ENCODE measurements at places on chromosomes 7 and 10.

- DNase-seq, result no peak
Observed at GRCh38 chr7:22860784-22861482, 38.3 kb upstream of the TOMM7 start.

DNA sequence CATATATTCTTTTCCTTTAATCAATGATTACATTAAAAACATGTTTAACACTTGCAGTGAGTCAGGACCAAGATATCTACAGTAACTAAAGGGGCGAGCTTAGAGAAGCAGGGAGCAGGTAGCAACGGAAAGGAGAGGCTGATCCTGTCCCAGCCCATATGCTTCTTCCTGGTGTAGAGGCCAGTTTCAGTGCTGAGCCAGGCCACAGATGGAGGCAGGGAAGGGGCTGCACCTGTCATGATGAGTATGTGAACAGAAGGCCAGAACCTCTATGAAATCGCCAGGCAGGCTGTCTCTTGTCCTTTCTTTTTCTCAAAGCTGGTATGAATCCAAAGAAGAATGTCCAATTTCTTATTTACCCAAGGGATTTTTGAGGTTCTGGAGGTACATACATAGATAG, 16.3 kb downstream of the REEP3 start:
- no peak for DNase-seq

- no peak for DNase-seq
Observed at GRCh38 chr10:62185919-62186692, 82.5 kb downstream of the RTKN2 start.

- DNase-seq, result peak; percentile 38
Observed at GRCh38 chr10:126504063-126504760, 115.9 kb upstream of the ADAM12 start.

- no peak for DNase-seq
Observed at GRCh38 chr10:114802177-114802576, 19.4 kb upstream of the FHIP2A start.

DNA sequence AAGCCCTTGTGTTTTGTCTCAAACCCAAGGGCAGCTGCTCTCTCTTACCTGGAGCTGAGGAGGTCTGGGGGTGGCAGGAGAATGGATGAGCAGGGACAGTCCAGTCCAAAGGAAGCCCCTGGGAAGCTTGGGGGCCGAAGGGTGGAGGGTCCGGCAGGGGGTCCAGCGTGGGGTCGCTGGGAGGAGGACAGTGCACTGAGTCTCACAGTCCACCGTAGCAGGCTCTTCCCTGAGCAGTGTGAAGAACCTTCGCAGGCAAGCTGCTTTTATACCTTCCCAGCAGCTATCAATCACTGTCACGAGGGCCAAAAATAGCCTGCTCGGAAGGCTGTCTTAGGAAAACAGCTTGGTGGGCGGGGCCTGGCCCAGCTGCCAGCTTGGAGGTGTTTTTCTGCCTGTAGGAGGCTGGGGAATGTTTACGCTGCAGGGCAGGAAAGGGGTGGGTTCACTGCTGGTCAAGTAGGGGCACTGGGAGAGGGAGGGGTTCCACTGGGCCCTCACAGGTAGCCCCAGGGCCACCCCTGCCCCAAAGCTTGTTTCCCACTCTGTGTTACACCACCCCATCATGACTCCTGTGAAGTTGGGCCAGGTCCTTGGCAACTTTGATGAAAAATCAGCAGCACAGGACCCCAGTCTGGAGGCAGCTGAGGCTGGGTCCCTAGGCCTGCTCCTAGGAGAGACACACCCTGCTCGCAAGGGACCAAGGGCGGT, at the start of gene DEPP1:
DEPP1 (minus strand) TSS at position 240 of the 711 bp plus-strand sequence. CDS start 779 bp downstream, outside the sequence.
- no peak for DNase-seq

GRCh38 chr10:24303522-24304310, 94.8 kb downstream of the KIAA1217 start:
- DNase-seq, result no peak

- DNase-seq, result no peak
Observed at GRCh38 chr10:95330966-95331453, 40.2 kb upstream of the PDLIM1 start.

DNA sequence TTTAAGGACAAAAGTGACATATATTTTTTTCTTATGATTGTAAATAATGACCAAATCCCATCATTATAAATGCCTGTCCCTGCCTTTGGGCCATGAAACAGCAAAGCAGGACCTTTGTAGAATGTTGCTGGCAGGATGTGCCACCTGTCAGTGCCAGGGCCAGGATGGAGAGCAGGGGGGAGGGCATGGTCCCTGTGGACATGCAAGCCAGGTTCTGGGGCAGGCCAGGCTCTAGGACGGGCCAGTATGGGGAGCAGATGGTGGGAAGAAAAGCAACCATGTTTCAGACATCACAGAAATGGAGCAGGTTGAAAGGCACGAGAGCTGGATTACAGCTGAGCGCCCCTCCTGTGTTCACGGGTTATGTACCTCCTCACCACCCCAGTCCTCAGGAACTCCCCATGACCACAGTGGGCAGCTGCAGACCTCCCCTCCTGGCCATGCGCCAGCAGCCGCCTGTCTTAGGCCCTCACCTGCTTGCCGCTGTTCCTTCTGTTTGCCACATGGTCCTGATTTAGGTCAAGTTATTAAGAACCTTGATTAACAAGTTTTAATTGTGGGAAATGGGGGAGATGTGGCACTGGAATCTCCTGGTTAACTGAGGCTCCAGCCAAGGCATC, 210.4 kb downstream of the PAXIP1 start:
- DNase-seq, result no peak

- DNase-seq, result no peak
Observed at GRCh38 chr10:127850944-127851343, 41.8 kb downstream of the CLRN3 start.

GRCh38 chr10:70193391-70193844, 23.1 kb upstream of the SAR1A start:
- DNase-seq, result no peak

DNA sequence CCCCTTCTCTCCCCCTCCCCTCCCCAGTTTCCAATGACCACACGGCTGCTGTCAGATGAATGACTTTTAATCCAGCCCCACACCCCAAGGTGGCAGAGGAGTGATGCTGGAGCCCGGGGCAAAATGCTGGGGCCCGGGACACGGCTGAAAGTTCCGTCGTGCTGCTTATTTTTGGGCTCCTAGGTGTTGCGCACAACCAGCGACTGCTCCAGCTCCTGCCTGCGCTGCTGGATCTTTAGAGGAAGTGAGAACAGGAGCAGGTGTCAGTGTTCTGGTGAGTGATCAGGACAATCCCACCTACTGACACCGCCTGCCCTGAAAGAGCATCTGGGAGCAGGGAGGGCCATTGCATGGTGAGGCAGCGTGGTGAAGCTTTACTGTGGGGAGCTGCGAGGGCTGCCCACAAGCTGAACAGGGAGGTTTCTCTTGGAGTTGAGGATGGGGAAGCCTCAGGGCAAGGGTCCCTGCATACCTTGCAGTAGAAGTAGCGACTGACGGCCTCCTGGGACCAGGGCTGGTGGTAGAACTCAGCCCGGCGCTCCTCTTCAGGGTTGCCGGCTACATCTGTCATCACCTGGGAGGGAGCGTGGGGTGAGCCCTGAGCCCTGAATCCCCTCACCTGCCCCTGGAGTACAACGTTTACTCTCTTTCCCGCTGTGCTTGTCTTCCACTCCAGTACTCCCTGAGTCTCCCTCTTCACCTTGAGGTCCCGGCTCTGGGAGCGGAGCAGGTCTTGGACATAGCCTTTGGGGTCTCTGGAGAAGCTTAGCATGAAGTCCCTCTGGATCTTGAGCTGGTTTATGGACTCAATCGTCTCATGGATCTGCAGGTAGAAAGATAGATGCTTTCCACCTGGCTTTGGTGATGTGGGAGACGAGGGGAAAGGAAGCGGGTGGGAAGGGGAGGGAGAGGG, 6.9 kb downstream of the CHPF2 start:
- DNase-seq, result no peak

DNA sequence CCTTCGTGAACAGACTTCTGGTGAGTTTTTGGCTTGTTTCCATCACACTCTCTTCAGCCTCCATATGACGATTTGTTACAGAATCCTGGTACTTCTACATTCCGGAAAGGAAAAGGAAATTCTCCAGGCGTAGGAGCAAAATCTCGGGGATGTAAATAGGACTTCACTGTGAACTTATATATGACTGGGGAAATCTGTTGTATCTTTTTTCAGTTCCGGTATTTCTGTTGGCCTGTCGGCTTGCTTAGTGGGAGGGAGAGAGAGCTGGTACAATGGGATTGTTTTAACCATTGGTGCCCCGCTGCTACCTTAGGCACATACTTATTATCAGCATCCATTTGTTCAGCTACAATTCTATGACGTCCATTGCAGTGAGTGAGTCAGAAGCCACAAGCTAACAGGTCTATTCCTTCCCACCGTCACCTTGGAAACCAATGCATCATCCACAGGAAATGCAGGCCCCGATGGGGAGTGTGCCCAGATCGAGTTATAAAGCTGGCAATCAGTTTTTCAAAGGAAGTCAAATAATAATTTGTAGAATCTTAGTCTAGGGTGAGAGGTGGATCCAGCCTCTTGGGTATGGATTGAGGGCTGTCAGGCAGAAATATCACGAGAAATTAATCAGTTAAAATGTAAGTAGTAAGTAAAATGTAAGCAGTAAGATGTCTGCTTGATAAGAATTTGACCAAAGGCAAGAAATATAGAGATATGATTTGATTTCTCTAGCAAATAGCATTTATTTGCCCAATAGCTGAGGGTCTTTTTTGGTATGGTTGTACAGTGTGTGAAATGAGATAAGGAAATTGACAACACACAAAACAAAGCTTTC, 92.0 kb upstream of the MKLN1 start:
- DNase-seq, result no peak

- no peak for DNase-seq
Observed at GRCh38 chr7:64686493-64687184, 20.7 kb downstream of the ZNF107 start.

GRCh38 chr10:65802391-65802790, 1123.4 kb upstream of the LRRTM3 start:
- no peak for DNase-seq

- no peak for DNase-seq
Observed at GRCh38 chr10:34627331-34627730, 187.8 kb downstream of the PARD3 start.

- DNase-seq, result no peak
Observed at GRCh38 chr10:73743327-73743904, 756 bp upstream of the SEC24C start.

GRCh38 chr10:94122211-94122610, 128.5 kb downstream of the PLCE1 start:
- DNase-seq, result no peak

DNA sequence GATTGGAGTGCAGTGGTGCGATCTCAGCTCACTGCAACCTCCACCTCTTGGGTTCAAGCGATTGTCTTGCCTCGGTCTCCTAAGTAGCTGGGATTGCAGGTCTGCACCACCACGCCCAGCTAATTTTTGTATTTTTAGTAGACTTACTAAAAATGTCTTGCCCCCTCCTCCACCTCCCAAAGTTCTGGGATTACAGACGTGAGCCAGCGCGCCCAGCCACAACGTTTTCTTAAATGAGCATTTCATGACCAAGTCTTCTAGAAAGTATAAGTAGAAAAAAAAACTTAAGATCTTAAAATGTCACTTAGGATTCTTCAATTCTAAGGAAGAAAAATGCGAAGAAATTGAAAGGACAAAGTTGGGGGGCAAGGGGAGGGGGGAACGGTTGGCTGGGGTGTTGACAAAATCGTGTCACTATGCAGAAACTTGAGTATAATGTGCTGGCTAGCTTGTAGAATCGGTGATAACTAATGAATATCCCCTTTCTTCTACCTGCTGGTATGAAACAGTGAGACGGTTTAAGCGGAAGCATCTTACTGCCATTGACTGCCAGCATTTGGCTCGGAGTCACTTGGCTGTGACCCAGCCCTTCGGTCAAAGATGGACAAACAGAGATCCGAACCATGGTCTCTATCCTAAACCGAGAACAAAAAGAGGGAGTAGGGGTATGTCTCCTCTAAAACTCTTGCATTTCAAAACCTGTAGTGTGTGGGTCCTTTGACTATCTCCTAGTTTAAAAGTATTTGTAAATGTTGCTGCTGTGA, 12.7 kb downstream of the FBH1 start:
- DNase-seq, result no peak

- no peak for DNase-seq
Observed at GRCh38 chr7:107530751-107531150, 33.0 kb downstream of the COG5 start.

GRCh38 chr7:92758796-92759431, 77.5 kb downstream of the CDK6 start:
- DNase-seq, result no peak

GRCh38 chr10:84478151-84478550, 149.8 kb downstream of the CCSER2 start:
- DNase-seq, result no peak

- DNase-seq, result no peak
Observed at GRCh38 chr7:138089080-138089901, 13.0 kb downstream of the AKR1D1 start.

DNA sequence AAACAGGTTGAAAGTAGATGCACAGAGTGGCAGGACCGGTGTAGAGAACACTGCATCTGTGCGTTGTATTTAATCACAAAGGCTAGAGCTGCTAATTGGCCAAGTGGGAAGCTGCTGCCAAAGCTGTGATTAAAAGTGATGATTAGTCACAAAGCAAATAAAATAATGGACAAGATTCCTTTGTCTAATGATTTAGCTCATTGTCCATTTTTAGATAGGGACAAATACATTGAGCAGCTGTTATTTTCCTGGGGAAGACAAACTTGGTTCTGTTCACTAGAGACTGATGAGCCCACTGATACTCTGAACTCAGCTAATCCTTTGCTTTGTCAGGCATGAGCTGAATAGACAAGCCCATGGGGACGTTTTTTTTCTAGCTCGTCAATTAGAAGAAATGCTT, 19.7 kb downstream of the UBE3C start:
- no peak for DNase-seq

GRCh38 chr7:112238852-112239610, 32.5 kb downstream of the ZNF277 start:
- DNase-seq, result no peak

GRCh38 chr10:33602278-33602677, 267.8 kb upstream of the NRP1 start:
- DNase-seq, result no peak

GRCh38 chr7:30224511-30225062, 59.8 kb upstream of the ZNRF2 start:
- no peak for DNase-seq

DNA sequence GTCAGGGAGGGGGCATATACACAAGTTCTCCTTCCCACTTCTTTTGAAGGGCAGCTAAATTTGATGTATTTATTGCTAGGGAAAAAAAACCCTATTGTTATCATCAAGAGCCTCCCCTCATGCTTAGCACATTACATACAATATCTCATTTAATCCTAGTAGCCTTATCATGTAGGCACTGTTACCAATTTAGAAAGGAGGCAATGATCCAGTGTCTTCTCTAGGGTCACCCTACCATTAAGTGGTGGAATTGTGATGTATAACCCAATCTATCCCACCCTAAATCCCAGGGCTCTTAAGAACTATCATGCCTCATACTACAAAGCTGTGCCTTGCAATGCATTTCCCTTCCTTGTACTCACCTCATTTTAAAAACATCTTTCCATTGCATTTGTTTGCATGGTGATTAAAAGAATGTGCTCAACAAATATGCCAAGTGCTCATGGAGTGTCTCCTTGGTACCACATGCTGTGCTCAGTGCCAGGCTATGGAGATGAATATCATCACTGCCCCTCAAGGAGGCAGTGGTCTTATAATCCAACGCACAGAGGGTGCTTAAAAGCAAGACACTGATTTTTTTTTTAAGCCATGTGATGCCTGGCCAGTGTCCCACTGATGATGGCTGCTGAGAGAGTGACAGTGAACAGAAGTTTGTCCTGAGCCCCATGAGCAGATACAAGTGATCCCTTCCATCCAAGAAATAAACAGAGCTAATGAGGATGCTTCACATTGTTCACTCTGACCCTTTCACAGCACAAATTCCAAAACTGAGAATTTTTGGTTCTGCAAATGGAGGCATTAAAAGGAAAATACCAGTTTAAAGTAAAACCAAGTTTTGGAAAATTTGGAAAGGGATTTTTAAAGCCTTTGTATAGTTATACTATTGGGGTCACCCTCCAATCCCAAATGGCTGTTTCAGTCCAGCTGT, 98.2 kb downstream of the SORBS1 start:
- no peak for DNase-seq

Measured in 8988T (cell line).